ENCODE measurements at places on chromosomes 11 and 22. TPM values are rescaled to one million over a fixed set of nuclear protein-coding genes. Genes with fewer than 3 reads are reported as not detected.
A peak's percentile ranks its signal among the peaks of the same experiment; 100 is the strongest.

Gene HEPACAM
- not detected for total RNA-seq

- H3K27ac ChIP-seq, result no peak overlapping the region
- no peak overlapping the region for H3K4me3 ChIP-seq
Observed at GRCh38 chr11:9660886-9661285, 3.0 kb upstream of the SWAP70 start.

DNA sequence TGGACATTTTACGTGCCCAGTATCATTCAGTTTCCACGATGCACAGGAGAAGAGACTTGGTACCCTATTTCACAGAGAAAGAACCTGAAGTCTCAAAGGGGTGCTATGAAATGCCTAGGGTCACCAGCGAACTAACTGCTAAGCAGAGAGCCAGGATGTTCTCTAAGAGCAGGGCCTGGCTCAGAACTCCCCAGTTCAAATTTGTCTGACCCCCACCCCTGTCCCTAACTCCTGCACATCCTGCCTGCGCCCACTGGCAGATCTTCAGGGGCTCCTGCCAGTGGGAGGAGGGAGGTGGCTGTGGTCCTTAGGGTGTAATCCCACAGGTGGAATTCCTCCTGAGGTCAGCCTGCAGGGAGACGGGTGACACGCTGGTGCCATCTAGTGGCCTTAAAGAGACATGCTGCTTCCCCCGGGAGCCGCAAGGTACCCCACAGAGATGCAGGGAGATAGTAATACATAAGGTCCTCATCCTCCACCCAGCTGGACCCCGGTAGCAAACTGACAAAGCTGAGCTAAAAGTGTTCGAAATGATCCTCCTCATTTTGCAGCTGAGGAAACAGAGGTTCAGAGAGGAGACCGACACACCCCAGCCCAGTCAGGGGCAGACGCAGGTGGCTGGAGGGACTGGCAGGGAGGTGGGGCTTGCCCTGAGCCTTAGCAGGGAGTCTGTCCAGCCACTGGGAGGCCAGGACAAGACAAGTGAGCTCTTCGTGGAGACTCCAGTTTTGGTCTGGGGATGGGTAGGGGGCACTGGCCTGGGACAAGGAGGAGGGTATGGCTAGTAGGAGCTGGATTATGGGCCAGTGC, 34.1 kb downstream of the MB start:
- H3K27ac ChIP-seq, result no peak overlapping the region
- no peaks in the 10 kb centered on the region for H3K36me3 ChIP-seq
- H3K4me1 ChIP-seq, result no peaks in the 10 kb centered on the region

Gene ACTN3
- total RNA-seq, result 45.7 TPM

DNA sequence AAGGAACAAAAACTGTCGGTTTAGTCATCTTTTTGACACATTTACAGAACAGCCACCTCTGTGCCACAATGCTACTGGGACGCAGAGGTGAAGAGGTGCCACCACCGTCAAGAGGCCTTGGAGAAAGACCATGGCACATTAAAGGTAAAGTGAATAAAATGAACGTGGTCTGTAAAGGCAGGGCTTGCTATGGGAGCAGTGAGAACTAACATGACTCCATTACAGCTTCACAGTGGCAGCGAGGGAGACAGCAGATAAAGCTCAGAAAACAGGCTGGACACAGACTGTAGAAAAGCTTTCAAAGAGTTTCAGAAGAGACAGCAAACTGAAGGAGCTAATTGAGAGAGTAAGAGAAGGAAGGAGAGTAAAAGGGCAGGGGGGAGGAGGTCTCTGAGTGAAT, 102.9 kb downstream of the GAB2 start:
- no peak for DNase-seq
- no peaks in the 10 kb centered on the region for H3K4me1 ChIP-seq
- no peaks in the 10 kb centered on the region for H3K36me3 ChIP-seq
- no peak overlapping the region for H3K27ac ChIP-seq

- H3K36me3 ChIP-seq, result peaks cover 10% of the 10 kb centered on the region
- peaks cover 6% of the 10 kb centered on the region for H3K27me3 ChIP-seq
- H3K27ac ChIP-seq, result no peak within 1 kb of the TSS
- peak; percentile 86 for DNase-seq
Observed at GRCh38 chr22:23767673-23768548, at the start of gene CHCHD10. TSS of gene CHCHD10 (minus strand) at chr22:23767972. CDS start at chr22:23767874, 98 bp downstream.

DNA sequence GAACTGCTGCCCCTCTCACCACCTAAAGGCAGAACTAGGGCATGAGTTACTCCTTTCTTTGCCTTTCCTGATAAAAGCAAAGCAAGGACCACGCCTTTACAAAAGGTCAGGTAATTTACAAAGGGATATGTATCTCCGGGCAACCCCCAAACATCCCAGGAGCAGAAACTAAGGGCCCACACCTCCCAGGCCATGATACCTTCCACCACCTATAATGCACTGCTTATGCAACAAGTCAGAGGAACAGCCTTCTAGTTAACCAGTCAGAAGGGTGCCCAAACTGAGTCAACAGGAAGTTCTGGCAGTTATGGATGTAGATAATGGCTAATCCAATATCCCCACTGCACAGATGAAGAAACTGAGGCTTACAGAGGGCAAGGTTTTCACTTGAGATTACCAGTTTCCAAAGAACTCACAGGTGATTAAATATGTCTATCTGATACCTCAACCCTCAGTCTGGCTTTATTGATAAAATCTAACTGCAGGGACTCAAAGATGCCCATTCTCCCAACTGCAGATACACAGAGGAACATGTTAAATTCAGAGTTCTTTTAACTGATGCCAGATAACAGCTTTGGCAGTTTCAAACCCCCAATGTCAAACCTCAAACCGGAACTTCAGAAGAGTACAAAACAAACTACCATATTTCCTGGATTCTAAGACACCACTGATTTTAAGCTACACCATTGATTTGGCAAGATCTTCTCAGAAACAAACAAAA, 16.8 kb upstream of the CASTOR1 start:
- no peak overlapping the region for H3K27ac ChIP-seq
- DNase-seq, result no peak

Gene OR56A4
- not detected for total RNA-seq

GRCh38 chr11:117444256-117444655, 116.6 kb downstream of the CEP164 start:
- DNase-seq, result no peak
- H3K4me1 ChIP-seq, result no peaks in the 10 kb centered on the region
- no peaks in the 10 kb centered on the region for H3K36me3 ChIP-seq
- H3K4me3 ChIP-seq, result no peak overlapping the region
- H3K27ac ChIP-seq, result no peak overlapping the region

DNA sequence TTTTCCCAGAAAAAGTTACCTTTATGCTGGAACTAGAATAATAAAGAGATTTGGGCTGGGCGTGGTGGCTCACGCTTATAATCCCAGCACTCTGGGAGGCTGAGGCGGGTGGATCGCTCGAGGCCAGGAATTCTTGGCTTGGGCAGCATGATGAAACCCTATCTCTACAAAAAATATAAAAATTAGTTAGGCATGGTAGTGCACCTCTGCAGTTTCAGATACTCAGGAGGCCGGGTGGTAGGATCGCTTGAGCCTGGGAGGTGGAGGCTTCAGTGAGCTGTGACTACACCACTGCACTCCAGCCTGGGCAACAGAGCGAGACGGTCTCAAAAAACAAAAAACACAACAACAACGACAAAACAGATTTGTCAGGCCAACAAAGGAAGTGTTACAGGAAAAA, 119.3 kb upstream of the OR9Q1 start:
- no peaks in the 10 kb centered on the region for H3K27me3 ChIP-seq
- H3K4me1 ChIP-seq, result no peaks in the 10 kb centered on the region
- no peak overlapping the region for H3K4me3 ChIP-seq
- no peak for DNase-seq

- H3K4me1 ChIP-seq, result no peaks in the 10 kb centered on the region
- H3K27me3 ChIP-seq, result no peaks in the 10 kb centered on the region
- no peak overlapping the region for H3K4me3 ChIP-seq
- no peaks in the 10 kb centered on the region for H3K36me3 ChIP-seq
- H3K27ac ChIP-seq, result no peak overlapping the region
- no peak for DNase-seq
Observed at GRCh38 chr22:41770715-41771468, 29.6 kb upstream of the CCDC134 start.

- no peak overlapping the region for H3K4me3 ChIP-seq
- H3K27me3 ChIP-seq, result no peaks in the 10 kb centered on the region
- DNase-seq, result peak; percentile 40
- H3K4me1 ChIP-seq, result no peaks in the 10 kb centered on the region
- H3K27ac ChIP-seq, result no peak overlapping the region
Observed at GRCh38 chr11:112382561-112382960, 121.9 kb upstream of the PLET1 start.

DNA sequence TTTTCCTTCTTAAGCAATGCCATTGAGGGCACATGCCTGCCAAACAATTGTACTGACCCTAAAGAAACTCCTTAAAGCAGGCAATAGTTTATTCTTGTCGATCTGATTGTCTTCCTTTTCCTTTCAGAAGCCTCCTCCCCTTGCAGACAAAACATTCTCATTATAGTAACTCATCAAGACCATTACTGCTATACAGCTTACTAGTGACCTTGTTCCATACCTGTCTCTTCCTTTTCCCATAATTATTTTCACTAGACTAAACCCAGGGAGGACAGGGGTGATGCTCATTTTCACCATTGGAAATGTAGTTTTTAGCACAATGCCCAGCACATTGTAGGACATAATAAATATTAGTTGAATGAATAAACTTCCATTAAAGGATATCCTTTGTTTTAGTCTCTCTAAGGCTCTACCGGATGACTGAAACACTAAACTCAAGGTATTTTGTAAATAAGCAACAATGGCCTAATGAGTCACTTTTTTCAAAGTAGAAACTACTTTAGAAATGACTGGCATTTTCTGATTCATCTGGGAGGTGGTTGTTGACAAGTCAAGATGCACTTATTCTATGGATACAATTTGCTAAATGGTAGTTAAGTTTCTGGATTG, 9.3 kb upstream of the MSANTD4 start:
- no peaks in the 10 kb centered on the region for H3K4me1 ChIP-seq
- no peaks in the 10 kb centered on the region for H3K27me3 ChIP-seq
- no peaks in the 10 kb centered on the region for H3K36me3 ChIP-seq
- DNase-seq, result no peak
- no peak overlapping the region for H3K27ac ChIP-seq

Gene PHLDB1
- 55.7 TPM for total RNA-seq

GRCh38 chr11:98090861-98091505, 929.8 kb upstream of the CNTN5 start:
- DNase-seq, result no peak
- no peak overlapping the region for H3K4me3 ChIP-seq
- H3K27me3 ChIP-seq, result no peaks in the 10 kb centered on the region
- no peak overlapping the region for H3K27ac ChIP-seq
- H3K4me1 ChIP-seq, result no peaks in the 10 kb centered on the region
- H3K36me3 ChIP-seq, result no peaks in the 10 kb centered on the region

DNA sequence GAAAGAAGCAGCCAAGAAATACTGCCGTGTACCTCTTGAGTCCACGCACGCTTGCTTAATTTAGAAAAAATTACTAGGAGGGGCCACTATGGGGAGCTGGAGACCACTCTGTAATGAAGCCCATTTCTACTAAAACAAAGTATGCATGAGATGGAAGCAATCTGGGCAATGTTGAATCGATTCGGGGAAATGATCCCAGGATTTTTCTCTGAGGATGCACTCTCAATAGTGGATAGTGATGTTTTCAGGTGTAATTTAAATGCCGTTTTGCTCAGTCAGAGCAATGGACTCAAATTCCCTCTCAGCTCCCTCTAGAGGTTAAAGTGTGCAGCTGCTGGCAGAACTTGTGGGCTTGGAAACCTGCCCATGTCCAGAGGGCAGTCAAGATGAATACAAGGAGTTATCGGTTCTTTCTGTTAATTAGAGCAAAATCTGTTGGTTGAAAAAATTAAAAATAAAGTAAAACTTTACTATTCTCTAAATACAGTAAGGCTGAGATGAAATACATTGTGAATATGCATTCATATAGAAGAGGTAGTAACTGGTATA, 64.1 kb downstream of the ME3 start:
- peaks cover 3% of the 10 kb centered on the region for H3K4me1 ChIP-seq
- H3K27ac ChIP-seq, result no peak overlapping the region
- peak; percentile 64 for DNase-seq
- H3K36me3 ChIP-seq, result no peaks in the 10 kb centered on the region

Gene P2RY2
- 0.35 TPM for total RNA-seq

DNA sequence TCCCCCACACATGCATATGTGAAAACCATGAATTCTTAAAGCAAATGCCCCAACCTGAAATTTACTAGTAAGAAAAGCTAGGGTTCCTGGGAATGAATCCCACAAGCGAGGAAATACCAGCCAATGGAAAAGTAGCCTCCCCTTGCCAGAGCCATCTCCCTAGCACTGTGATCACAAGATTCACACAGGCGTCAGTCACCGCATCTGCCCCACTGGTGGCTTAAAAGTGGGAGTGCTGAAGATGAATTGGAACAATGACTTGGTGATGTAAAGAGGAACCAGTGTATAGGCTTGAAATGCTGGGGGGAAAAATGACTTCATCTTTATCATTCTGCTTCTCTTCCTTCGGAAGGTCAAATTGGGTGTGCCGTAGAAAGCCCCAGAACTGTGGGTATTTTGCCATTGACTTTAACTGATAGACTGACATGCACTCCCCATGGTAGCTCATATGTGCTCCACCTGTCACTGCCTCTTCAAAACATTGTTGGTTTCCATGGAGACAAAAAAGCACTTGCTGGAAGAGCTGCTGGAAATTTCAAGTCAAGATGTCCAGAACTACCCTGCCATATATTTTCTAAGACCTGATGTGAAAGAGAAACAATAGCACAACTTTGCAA, 19.2 kb upstream of the ASPHD2 start:
- DNase-seq, result no peak
- H3K4me3 ChIP-seq, result no peak overlapping the region
- H3K36me3 ChIP-seq, result no peaks in the 10 kb centered on the region
- H3K27ac ChIP-seq, result no peak overlapping the region
- H3K27me3 ChIP-seq, result no peaks in the 10 kb centered on the region

DNA sequence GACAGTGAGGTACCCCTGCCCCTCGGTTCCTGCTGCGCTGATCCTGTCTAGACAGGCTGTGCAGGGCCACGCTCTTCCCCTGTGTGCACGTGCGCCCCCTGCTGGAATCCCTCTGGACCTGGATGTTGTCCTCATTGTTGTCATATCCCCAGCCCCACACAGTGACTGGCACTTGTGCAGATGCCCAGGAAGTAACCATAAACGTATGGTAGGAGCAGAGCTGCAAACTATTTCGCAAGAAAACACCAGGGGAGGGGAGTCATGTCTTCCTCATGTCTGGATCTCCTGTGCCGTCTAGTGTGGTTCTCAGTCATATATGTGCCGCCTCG, 114.7 kb downstream of the CRYBB2 start:
- no peak overlapping the region for H3K27ac ChIP-seq
- H3K4me3 ChIP-seq, result no peak overlapping the region
- peak; percentile 85 for DNase-seq
- H3K27me3 ChIP-seq, result no peaks in the 10 kb centered on the region

DNA sequence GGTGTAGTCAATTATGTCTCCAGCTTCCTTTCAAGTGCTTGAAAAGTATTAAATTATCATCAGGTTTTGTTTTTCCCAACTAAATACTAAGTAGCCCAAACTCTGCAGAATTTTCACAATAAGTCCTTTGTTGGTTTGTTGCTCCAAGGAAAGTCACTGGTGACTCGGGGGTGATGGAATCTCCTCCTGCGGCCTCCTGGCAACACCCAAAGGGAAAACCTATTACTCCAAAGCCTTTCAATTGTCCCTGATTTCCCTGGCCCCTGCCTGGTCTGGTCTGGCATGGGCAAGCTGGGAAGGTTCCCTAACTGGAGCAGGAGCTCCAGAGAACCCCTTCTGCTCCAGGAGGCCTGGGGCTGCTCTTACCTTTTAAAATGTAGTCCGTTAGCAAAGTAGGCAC, 47.9 kb downstream of the FEZ1 start:
- no peak overlapping the region for H3K27ac ChIP-seq
- no peak for DNase-seq
- H3K36me3 ChIP-seq, result peaks cover 48% of the 10 kb centered on the region
- no peak overlapping the region for H3K4me3 ChIP-seq
- H3K27me3 ChIP-seq, result no peaks in the 10 kb centered on the region

- peaks cover 24% of the 10 kb centered on the region for H3K4me1 ChIP-seq
- H3K36me3 ChIP-seq, result peaks cover 9% of the 10 kb centered on the region
- no peak for DNase-seq
- H3K27ac ChIP-seq, result no peak overlapping the region
- H3K27me3 ChIP-seq, result no peaks in the 10 kb centered on the region
Observed at GRCh38 chr11:19869466-19869865, 156.8 kb downstream of the NAV2 start.
